Sigmoid colon (tissue), 7 donors: ENCODE measurements at places on chromosomes 2 and 18. TPM values are rescaled to one million over a fixed set of nuclear protein-coding genes. Genes with fewer than 3 reads are reported as not detected.

The PARD6G gene
- polyA plus RNA-seq, result not detected

The C2orf78 gene
- polyA plus RNA-seq, result not detected

The MYCN gene
- polyA plus RNA-seq, result 0.60 TPM

The DIPK1C gene
- polyA plus RNA-seq, result not detected

DNA sequence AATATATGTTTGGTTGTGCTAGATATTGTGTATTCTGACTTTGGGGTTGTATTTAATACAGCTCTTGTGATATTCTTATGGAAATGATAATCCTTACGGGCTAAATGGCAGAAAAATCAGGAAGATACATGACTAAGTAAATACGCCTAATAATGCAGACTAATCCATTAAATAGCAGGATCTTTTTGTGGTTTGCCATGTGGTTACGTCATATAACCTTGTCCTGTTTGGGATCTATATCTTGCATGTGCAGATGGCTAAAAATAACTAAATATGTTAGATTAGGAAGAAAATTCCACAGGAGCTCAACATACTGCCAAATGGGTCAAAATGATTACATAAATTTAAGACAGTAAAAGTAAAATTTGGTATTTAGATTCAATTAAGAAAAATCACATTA is 83.0 kb downstream of the NEB start:
- DNase-seq, result no peak
- H3K4me1 ChIP-seq, result no peaks in the 10 kb centered on the region
- no peak overlapping the region for H3K4me3 ChIP-seq
- H3K36me3 ChIP-seq, result no peaks in the 10 kb centered on the region
- no peak overlapping the region for H3K27ac ChIP-seq

DNA sequence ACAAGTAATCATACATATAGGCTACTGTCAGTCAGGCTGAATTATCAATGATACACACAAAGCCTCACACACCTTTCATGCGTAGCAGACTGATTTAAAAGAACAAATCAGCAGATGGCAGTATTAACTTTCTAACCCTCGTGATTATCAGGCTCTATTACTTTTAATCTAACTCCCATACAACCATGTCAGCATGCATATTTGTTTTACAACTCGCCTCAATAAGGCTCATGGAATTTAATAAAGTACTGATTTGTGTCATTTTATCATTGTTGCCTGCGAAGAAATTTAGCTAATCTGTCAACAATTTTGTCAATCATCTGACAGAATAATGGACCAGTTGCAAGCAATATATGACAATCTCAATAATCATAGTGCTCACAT is 82.8 kb downstream of the SLC25A12 start:
- DNase-seq, result no peak
- H3K27me3 ChIP-seq, result no peaks in the 10 kb centered on the region
- H3K36me3 ChIP-seq, result no peaks in the 10 kb centered on the region
- H3K4me3 ChIP-seq, result no peak overlapping the region
- H3K4me1 ChIP-seq, result peaks cover 7% of the 10 kb centered on the region
- no peak overlapping the region for H3K27ac ChIP-seq

GRCh38 chr2:21042958-21043743 is 722 bp downstream of the APOB start:
- peak overlapping the region; percentile 38 for H3K4me3 ChIP-seq
- peaks cover 25% of the 10 kb centered on the region for H3K4me1 ChIP-seq
- peaks cover 3% of the 10 kb centered on the region for H3K27me3 ChIP-seq
- no peaks in the 10 kb centered on the region for H3K36me3 ChIP-seq
- peak; percentile 77 for DNase-seq
